ENCODE measurements at places on chromosomes 5 and 9.

DNA sequence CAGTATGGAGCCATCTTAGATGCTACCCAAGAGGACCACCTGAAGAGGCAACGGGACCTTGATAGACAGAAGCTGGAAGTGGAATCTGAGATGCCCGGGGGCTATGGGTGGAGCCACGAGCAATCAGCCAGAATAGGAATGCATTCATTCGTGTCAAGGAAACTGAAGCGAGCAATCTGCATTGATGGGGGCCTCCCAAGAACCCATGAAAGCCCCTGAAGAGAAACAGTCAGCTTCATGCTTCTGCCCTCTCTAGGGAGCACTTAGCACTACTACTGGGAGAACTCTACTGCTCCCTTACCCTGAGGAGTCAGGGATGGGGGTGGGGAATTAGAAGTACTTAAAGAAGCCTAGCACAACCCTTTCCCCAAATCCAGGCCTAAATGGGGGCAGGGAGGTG, 51.9 kb upstream of the TCERG1 start:
- DNase-seq = no peak

- no peak for DNase-seq
These were observed 240.2 kb downstream of the RFK start for GRCh38 chr9:76153902-76154629.

GRCh38 chr9:125750627-125751011, 3.4 kb downstream of the PBX3 start:
- no peak for DNase-seq

DNA sequence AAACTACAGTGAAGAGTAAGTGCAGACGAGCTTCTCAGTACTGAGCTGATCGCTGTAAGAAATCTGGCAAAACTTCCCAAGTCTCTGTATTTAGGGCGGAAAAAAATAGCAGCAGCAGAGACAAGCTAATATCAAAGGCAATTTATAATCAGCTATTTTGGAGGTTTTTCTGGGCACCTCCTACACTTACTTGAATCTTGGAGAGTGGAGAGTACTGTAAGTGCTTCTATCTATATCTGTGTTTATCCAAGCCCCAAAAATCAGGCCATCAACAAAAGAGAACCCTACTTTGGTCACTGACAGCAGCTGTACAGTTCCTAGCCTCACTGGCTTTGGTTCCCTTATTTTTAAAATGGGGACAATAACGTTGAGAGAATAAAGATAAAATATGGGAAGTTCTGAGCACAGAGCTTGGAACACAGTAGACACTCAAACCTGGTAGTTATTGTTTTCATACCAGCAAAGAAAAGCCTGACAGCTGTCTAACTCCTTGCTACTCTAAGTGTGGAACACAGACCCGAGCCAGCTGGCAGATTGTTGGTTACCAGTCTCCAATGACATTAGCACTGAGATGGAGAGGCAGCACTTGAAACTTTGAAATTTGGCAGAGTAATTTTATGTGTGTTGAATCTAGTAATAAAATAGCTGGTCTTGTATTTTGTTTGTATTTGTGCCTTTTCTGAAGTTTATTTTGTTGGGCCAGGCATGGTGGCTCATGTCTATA, 96.0 kb upstream of the SLC28A3 start:
- DNase-seq = no peak

DNA sequence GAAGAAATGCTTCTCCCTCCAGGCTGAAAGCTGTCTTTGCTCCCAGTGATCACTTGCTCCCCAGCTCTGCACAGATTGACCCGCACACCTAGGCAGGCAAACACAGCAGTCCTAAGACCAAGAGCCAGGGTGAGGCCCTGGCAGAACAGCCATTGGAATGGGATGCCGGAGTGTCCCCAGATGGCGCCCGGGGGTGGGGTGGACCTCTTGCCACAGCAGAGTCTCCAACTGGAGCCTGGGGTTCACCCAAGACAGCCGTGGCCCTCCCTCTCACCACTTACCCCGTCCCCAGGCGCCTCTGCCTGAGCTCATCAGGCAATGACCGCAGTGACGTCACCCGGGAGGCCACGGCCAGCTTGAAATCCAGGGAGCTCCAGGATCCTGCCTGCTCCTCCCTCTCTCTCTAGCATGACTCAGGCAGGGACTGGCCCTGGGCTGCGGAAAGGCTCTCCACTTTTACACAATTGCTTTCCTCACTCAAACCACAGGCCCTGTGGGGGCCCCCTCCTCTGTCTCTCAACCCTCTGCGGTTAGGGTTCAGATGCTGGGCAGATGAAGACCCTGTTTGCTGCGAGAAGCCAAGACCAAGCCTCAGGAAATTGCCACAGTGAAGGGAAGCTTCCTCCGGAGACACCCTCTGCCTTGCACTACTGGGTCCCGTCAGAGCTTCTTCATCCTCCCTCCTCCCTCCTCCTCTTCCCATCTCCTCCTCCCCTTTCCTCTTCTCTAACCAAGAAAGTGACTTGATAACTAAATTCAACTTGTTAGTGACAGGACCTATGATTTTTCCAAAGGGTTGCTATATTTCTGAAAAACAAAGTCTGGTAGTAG, 24.3 kb upstream of the PTGES start:
- peak; percentile 67 for DNase-seq

DNA sequence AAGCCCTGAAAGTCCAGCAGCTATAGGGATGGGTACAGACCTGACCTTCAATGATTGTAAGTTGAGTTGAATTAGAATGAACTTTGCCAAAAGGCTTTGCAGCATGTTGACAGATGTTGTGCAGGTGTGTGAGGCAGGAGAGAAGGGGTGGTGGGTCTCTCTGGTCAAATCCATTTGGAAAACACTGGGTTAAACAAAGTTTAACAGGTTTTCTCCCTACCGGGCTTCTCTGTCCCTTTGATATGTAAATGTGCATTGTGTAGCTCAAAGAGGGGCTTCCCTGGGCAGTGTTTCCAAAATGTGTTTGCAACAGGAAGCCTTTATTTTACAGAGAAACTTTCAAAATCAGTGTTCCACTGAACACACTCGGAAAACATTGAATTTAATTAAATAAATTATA, 72.1 kb upstream of the BRINP1 start:
- no peak for DNase-seq

DNA sequence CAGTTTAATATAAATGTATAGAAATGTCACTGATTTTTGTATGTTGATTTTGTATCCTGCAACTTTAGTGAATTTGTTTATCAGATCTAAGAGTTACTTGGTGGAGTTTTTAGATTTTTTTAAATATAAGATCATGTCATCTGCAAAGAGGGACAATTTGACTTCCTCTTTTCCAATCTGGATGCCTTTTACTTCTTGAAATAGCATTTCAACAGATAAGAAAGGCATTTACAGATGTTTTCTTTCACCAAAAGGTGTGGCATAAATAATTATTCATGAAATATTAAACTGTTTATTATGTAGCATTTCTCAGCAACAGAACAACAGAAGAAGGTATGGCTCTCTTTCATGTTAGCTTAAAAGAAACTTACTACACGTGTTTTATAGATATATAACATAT, 34.9 kb upstream of the NIPBL start:
- no peak for DNase-seq

DNA sequence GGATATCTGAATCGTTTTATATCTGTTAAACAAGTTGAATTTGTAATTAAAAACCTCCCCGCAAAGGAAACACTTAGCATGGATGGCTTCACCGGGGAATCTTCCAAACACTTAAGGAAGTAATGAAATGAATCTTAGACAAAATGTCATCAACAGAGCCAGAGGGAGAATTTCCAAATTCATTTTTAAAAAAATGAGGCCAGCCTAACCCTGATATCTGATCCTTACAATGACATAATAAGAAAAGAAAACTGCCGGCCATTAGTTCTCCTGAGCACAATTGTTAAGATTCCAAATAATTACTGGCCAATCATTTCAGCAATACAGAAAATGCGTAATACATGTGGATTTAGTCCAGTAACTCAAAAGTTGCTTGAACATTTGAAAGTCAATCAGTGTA, 6.1 kb upstream of the KIF12 start:
- no peak for DNase-seq

- DNase-seq = no peak
These were observed 129.9 kb upstream of the FER start for GRCh38 chr5:108617467-108618435.

DNA sequence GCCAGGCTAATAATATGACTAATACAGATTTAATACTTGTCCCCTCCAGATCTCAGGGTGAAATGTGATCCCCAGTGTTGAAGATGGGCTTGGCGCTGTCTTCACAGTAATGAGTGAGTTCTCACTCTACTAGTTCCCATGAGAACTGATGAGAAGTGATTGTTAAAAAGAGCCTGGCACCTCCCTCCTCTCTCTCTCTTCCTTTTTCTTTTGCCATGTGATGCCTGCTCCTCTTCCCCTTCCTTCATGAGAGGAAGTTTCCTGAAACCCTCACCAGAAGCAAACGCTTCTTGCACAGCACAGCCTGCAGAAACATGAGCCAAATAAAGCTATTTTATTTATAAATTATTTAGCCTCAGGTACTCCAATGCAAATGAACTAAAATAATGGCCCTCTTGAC, 55.2 kb downstream of the GLDC start:
- no peak for DNase-seq

GRCh38 chr5:142959683-142960657, 189.8 kb downstream of the ARHGAP26 start:
- peak; percentile 44 for DNase-seq

GRCh38 chr5:68290260-68290674, 74.7 kb downstream of the PIK3R1 start:
- no peak for DNase-seq

GRCh38 chr9:132443951-132444607, 34.1 kb downstream of the CFAP77 start:
- no peak for DNase-seq

DNA sequence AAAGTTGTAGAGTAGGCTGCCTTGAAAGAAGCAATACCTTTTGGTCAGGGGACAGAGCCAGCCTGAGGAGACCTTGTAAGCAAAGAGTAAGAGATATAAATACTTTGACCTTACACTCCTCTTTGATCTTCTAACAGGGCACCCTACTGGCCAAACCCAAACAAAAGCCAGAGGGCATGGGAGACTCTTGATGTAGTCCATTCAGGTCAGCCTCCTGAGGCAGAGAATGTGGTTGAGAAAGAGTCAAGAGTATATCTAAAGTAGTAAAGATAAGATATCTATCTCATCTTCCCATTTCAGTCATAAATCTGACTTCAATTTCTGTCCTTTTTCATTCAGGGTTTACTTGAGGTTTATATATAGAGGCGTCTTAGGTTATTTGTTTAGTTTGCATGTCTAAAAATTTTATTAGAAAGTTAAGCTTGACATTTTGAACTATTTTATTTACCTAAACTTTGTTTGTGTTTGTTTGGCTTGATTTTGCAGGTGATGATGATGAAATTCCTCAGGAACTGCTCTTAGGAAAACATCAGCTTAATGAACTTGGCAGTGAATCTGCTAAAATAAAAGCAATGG, 125.7 kb downstream of the NIPBL start:
- DNase-seq = peak; percentile 68

DNA sequence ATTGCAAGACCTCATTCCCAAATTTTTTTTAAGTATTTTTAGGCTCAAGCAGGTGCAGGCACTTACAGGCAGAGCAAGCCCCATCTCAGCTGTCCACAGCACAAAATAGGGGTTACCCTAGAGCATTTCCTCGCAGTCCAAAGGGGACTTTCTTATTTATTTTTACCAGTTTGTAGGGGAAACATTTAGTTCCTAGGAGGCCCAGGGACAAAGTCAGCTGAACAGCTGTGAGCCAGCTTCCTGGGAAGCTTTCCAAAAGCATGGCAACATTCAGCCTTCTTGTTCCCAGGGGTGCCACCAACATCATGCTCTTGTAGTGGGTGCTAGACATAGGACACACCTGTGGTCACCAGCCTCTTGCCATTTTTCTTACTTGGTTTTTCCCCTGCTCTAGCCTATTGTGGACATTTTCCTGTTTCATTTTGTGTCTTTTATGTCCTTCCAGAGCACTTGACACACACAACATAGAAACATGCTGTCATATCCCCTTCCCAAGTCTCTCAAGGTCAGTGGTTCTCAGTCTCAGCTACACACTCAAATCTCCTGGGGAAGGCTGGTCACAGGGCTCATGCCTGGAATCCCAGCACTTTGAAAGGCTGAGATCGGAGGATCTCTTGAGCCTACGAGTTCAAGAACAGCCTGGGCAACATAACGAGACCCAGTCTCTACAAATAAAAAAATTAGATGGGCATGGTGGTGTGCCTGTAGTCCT, 38.2 kb downstream of the HAVCR1 start:
- DNase-seq = no peak
